Uterus (tissue), 4 donors: ENCODE measurements at places on chromosomes 13 and 19. TPM values are rescaled to one million over a fixed set of nuclear protein-coding genes. Genes with fewer than 3 reads are reported as not detected.

- no peak for DNase-seq
These were observed 9.6 kb downstream of the STARD13 start for GRCh38 chr13:33275916-33276315.

GRCh38 chr13:108342369-108343289, 73.1 kb downstream of the TNFSF13B start:
- no peak for DNase-seq

DNA sequence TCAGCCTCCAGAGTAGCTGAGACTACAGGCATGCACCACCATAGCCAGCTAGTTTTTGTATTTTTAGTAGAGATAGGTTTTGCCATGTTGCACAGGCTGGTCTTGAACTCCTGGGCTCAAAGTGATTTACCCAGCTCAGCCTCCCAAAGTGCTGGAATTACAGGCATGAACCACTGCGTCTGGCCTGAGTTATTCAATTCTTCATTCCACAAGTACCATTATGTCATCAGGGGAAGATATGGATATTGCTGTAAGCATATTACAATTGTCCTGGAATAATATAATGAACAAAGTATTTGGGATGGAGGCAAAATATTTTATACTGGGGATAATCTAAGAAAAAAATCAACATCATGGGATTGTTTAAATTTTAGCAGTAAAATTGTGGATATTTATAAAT, 646.0 kb upstream of the SLITRK6 start:
- no peak for DNase-seq

The SYT3 gene
- total RNA-seq: not detected

DNA sequence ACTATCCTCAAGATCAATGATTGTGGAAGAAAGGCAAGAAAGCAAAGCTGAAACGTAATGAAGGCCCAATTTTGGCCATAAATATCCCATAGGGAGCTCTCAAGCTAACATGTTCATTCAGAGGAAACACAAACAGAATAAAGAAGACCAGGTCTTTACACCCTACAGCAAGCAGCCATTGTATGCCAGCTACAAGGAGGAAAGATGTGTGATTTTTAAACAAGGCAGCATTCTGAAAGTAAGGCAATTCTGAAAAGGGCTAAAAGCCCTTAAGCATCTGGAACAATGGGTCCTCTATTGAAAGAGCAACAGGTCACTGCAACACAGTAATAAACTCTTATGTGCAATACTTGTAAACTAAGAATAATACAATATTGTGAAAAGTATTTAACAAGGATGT, 1002.4 kb downstream of the SLITRK1 start:
- no peak for DNase-seq

DNA sequence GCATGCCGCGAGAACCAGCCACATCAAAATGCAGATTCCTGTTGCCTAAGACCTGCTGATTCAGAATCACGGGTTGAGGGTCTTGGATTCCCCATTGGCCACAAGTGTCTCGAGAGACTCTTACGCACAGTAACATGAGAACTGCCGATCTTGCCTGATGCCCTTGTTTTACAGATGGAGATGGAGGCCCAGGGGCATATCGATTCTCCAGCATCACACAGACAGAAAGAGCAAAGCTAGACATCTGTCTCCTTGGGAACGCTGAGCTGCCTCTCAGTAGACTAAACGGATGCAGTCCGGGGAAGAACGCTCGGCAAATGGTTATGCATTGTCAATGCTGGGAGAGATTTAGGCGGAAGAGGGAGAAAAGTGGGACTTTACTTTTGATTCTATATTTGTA, 5.4 kb downstream of the NLRP12 start:
- no peak for DNase-seq
